Natural killer cell (primary cell): ENCODE measurements at places on chromosomes 4 and X.

GRCh38 chr4:134531013-134531412, 329.4 kb upstream of the PABPC4L start:
- no peaks in the 10 kb centered on the region for H3K27me3 ChIP-seq
- H3K36me3 ChIP-seq: no peaks in the 10 kb centered on the region
- H3K4me3 ChIP-seq: no peak overlapping the region

- DNase-seq: no peak
- H3K27ac ChIP-seq: no peak overlapping the region
Observed at GRCh38 chr4:112853662-112854256, 195.7 kb upstream of the ANK2 start.

DNA sequence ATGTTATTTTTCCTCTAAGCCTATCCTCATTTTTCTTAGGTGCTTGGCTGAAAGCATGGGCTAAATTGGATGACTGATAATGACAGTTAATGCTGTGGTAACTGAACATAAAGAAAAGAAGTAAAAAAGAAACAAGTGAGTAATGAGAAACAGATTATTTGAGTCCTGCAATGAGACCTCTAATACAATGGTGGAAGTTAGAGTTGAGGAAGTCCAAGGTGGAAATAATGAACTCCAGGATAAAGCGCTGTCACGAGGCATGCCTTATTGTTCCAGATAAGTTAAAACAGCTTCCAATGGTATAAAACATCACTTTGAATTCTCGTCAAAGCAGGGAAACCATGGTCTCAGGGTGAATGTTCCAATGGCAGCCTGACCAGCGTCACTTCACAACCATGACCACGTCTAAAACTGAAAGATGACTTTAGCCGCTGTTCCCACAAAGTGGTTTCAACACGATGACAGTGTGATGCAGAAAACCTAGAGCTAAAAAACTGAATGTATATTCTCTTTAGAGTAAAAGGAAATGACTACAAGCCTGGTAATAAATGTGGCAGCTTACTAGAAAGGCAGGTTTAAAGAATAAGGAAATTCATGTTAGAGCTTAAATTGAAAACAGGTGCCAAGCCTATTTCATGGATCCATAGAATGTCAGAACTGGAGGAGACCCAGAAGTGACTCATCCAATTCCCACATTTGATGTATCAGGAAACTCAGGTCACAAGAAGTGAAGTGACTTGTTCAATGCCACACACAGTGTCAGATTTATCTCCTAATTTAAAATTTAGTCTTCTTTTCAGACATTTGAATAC, 202.6 kb upstream of the GYPA start:
- H3K27me3 ChIP-seq: no peaks in the 10 kb centered on the region
- no peaks in the 10 kb centered on the region for H3K4me1 ChIP-seq
- no peak overlapping the region for H3K27ac ChIP-seq
- DNase-seq: no peak
- H3K4me3 ChIP-seq: no peak overlapping the region

- H3K36me3 ChIP-seq: no peaks in the 10 kb centered on the region
- H3K4me1 ChIP-seq: no peaks in the 10 kb centered on the region
- H3K27ac ChIP-seq: no peak overlapping the region
- H3K4me3 ChIP-seq: no peak overlapping the region
- no peaks in the 10 kb centered on the region for H3K27me3 ChIP-seq
Observed at GRCh38 chrX:14641681-14642655, 112.6 kb downstream of the GLRA2 start.

DNA sequence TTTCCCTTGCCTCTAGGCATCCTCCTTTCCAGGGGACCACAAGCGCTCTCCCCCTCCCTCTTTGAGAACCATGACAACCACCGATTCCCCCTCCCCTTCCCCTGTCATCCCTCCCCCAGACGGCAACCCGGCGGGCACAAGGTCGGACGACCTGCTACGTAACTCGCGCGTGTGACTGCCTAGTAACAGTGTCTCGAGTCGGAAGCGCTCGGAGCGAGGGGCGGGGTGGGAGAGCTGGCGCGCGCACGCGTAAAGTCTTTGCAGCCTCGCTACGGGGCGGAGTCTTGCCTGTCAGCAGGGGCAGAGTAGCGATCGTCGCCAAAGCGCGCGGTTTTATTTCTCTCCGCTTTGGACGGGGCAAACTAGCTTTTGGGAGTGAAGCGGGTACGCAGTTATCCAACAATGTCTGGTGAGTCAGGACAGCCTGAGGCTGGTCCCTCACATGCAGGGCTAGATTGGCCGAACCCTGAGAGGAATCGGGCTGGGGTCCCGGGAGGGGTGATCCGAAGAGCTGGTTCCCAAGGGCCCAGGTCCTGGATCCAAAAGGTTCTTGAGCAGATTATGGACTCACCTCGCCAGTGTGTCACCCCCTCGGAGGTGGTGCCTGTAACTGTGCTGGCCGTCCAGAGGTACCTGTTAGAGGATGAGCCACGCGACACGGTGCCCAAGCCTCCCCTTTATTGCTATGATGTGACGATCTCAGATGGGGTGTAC, at the start of gene RADX:
TSS of gene RADX (plus strand) at position 300 of the 714 bp plus-strand sequence. CDS start at position 403, 103 bp downstream.
- no peaks in the 10 kb centered on the region for H3K27me3 ChIP-seq
- H3K36me3 ChIP-seq: no peaks in the 10 kb centered on the region
- H3K27ac ChIP-seq: peak within 1 kb of the TSS; percentile 80
- peak within 1 kb of the TSS; percentile 92 for H3K4me3 ChIP-seq

DNA sequence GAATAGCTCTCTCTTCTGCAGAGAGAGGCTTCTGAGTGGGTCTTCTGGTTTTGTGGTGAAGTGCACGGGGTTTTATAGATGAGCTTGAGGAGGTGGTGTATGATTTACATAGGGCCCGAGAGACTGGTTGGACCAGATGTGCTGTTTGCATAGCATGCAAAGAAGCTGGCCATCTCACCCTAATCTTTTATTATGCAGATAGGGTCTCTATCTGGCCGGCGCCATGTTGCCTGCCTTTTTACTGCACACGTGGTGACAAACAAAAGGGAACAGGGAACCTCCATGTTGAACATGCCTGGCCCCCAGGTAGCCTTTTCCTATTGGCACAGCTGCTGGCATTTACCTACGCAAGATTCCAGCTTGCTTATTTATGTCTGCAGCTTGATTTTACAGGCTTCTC, 473.3 kb upstream of the FAM47C start:
- DNase-seq: no peak
- H3K4me1 ChIP-seq: no peaks in the 10 kb centered on the region
- no peak overlapping the region for H3K27ac ChIP-seq
- H3K36me3 ChIP-seq: no peaks in the 10 kb centered on the region
- H3K27me3 ChIP-seq: no peaks in the 10 kb centered on the region

GRCh38 chr4:42865572-42866189, 26.8 kb upstream of the GRXCR1 start:
- H3K27me3 ChIP-seq: peaks cover 7% of the 10 kb centered on the region
- DNase-seq: peak; percentile 71
- no peaks in the 10 kb centered on the region for H3K36me3 ChIP-seq
- no peaks in the 10 kb centered on the region for H3K4me1 ChIP-seq

DNA sequence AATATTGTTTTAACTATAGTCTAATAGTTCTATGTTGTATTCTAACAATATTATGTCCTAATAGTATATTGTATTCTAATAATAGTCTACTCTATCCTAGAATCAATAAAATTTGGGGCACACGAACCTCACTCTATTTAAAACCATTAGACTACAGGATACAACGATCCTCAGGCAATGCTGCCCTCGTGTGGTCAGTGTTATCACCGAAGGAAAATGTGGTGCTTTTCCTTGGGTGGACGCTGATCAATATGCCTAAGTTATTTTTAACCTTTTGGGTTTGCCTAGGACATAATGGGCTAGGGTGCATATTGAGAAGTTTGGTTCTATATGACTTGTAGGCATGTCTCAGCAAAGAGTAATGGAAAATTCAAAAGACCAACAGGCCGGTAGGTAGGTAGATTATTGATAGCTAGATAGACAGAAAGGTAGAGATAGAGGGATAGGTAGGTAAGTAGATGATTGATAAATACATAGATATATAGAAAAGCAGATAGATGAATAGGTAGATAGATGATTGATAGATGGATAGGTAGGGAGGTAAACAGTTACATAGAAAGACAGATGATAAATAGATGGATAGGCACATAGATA, 75.1 kb downstream of the PRKX start:
- H3K27ac ChIP-seq: no peak overlapping the region
- peaks cover 5% of the 10 kb centered on the region for H3K36me3 ChIP-seq
- H3K4me3 ChIP-seq: no peak overlapping the region
- DNase-seq: peak; percentile 55
- H3K4me1 ChIP-seq: no peaks in the 10 kb centered on the region

DNA sequence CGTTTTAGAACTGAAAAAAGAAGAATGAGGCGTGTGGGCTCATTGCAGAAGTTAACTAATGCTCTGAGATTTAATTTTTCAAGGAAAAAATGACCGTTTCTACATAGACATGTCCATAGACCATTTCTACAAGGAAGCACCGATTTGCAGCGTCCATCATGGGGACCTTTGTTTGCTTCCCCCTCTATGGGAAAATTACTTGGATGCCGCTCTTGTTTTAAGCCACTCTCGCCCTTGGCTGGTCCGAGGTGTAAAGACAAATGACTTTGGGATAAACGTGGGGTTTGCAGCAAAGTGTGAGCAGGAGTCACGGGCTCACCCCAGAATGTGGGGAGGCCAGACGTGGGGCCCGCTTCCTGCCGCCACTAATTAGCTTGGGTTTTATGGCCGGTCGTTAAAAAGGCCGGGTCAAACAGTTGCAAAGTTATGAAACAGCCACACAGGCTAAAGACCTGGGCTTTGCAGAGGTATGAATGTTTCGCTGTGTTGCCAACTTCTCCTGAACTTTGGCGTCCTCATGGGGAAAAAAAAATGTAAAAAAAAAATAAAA, 235.9 kb downstream of the SHOX start:
- no peak overlapping the region for H3K27ac ChIP-seq
- no peak overlapping the region for H3K4me3 ChIP-seq
- no peak for DNase-seq
- no peaks in the 10 kb centered on the region for H3K4me1 ChIP-seq
- no peaks in the 10 kb centered on the region for H3K36me3 ChIP-seq

GRCh38 chr4:26145212-26145611, 175.6 kb upstream of the RBPJ start:
- no peaks in the 10 kb centered on the region for H3K4me1 ChIP-seq
- H3K27ac ChIP-seq: no peak overlapping the region
- DNase-seq: no peak
- H3K27me3 ChIP-seq: no peaks in the 10 kb centered on the region

- H3K27me3 ChIP-seq: no peaks in the 10 kb centered on the region
- H3K27ac ChIP-seq: no peak overlapping the region
- no peaks in the 10 kb centered on the region for H3K36me3 ChIP-seq
Observed at GRCh38 chr4:11843340-11843739, 414.6 kb upstream of the HS3ST1 start.

DNA sequence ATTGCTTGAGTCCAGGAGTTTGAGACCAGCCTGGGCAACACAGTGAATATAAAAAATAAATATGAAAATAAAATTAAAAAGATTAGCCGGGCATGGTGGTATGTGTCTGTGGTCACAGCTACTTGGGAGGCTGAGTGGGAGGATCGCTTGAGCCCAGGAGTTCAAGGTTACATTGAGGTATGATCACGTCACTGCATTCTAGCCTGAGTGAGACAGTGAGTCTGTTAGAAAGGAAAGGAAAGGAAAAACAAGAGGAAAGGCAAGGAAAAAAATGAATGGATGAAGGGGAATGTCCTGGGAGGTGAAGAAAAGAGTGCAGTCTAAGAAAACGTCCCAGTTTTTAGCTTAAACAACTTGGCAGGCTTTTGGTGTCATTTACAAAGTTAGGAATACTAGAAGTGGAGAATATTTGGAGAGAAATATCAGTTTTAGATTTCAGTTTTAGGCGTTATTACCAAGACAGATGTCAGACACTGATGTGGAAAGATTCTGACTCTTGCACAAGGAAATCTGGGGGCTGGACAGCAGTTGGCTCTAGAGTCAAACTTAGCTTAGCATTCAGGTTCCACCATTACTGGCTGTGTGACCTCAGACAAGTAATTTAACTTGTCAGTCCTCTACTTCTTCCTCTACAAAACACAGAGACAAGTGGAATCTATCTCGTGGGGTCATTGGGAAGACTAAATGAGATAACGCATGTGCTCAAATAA, 139.0 kb downstream of the TSPAN5 start:
- H3K4me3 ChIP-seq: no peak overlapping the region
- peaks cover 4% of the 10 kb centered on the region for H3K4me1 ChIP-seq
- no peak for DNase-seq
- no peak overlapping the region for H3K27ac ChIP-seq
- no peaks in the 10 kb centered on the region for H3K27me3 ChIP-seq
- H3K36me3 ChIP-seq: no peaks in the 10 kb centered on the region

- H3K4me3 ChIP-seq: no peak overlapping the region
- H3K27me3 ChIP-seq: no peaks in the 10 kb centered on the region
- H3K27ac ChIP-seq: no peak overlapping the region
- H3K4me1 ChIP-seq: no peaks in the 10 kb centered on the region
- H3K36me3 ChIP-seq: no peaks in the 10 kb centered on the region
Observed at GRCh38 chrX:111164728-111165127, 68.7 kb downstream of the PAK3 start.

DNA sequence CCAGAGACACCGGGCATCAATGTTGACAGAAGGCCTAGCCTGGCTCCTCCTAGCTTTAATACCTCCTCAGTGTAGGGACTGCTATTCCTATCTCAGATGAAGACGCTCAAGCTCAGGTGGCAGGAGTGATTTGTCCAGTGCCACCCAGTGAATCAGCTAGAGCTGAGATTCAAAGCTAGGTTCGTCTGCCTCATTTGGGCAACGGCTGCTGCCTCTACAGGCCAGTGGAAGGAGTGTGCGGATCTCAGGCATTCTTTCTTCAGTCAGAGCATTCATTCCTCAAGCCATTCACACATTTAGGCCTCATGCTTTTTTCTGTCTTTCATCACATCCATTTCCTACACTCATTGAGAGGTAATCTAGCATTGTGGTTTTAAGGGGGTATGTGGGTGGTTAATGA, 7.3 kb downstream of the TSR2 start:
- H3K4me1 ChIP-seq: peaks cover under 1% of the 10 kb centered on the region
- H3K4me3 ChIP-seq: no peak overlapping the region
- no peak overlapping the region for H3K27ac ChIP-seq
- peaks cover 5% of the 10 kb centered on the region for H3K36me3 ChIP-seq

DNA sequence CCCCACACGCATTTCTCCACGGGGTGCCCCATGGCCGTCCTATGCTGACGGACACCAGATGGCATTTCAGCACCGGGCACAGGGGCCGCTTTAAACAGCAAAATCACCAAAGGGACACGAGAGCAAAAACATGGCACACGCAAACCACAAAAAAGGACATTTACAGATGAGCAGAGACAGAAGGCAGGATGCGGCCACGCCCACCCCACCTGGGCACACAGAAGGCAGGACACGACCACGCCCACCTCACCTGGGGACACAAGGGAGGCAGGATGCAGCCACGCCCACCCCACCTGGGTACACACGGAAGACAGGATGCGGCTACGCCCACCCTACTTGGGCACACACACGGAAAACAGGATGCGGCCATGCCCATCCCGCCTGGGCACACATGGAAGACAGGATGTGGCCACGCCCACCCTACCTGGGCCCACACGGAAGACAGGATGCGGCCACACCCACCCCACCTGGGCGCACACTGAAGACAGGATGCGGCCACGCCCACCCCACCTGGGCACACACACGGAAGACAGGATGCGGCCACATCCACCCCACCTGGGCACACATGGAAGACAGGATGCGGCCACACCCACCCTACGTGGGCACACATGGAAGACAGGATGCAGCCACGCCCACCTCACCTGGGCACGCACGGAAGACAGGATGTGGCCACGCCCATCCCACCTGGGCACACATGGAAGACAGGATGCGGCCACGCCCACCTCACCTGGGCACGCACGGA, 69.1 kb downstream of the FAM53A start:
- H3K27ac ChIP-seq: no peak overlapping the region
- H3K4me1 ChIP-seq: no peaks in the 10 kb centered on the region
- no peak overlapping the region for H3K4me3 ChIP-seq
- H3K36me3 ChIP-seq: no peaks in the 10 kb centered on the region

- H3K27ac ChIP-seq: no peak overlapping the region
- DNase-seq: no peak
- no peaks in the 10 kb centered on the region for H3K27me3 ChIP-seq
- H3K36me3 ChIP-seq: no peaks in the 10 kb centered on the region
Observed at GRCh38 chr4:124958847-124959246, 246.3 kb upstream of the ANKRD50 start.
